T-helper 2 cell (primary cell): ENCODE measurements at places on chromosomes 2 and 18.

DNA sequence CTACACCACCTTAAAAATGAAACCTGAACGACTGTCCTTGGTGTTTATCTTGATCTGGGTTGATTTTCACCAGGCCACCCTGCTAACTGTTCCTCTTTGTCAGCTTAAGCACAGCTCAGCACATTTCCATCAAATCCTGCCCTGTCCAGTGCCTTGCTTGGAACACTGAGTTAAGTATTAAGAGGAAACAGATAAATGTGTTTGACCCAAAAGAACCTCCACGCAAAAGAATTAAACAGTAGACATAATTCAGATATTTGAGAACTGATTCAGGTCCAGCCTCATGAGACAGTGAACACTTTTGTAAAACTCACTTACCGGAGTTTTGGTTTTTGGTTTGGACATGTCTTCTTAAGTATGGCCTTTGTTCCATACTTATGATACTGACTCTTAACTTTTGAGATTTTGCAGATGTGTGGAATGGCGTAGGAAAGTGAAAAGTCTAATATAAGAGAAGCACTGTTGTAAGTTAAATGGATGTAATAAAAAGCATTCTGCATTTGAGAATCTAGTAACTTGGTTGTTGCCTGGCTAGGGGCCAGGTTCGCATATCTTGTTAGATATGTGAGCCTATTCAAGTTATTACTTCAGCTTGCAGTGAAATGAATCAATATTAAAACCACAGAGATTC lies 88.9 kb upstream of the SERPINE2 start:
- DNase-seq: no peak

GRCh38 chr2:157501026-157501425 lies 57.1 kb upstream of the CYTIP start:
- DNase-seq: no peak

- DNase-seq: no peak
Observed at GRCh38 chr2:239264838-239265651, 135.8 kb downstream of the HDAC4 start.

- no peak for DNase-seq
Observed at GRCh38 chr18:11999429-11999828, 18.1 kb downstream of the IMPA2 start.

DNA sequence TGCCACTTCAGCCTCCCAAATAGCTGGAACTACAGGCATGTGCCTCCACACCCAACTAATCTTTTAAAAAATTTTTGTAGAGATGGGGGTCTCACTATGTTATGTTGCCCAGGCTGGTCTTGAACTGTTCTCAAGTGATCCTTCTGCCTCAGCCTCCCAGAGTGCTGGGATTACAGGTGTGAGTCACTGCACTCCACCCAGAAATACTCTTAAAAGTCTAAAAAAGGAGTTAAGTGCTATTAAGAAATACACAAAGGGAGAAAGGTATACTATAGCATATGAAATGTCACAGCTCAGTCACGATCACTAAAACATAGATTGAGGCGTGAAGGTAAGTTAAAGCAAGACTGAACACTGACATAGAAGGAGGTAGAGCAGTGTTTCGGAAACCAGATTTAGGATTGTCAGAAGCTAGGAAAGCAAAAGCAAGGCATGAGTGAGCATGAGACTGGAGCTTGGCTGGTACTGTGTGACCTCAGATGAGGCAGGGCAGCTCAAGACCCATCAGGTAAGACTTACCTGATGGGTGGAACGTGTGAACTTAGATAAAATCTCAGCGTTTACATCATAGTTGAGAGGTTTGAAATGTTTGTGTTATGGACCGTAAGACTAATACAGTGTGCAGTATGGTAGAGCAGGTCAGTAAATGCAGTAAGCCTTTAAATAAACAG lies 9.2 kb downstream of the CCNYL1 start:
- DNase-seq: no peak

- no peak for DNase-seq
Observed at GRCh38 chr2:64784168-64785061, 130.7 kb upstream of the SERTAD2 start.
